NT2/D1 (cell line): ENCODE measurements at places on chromosomes 5 and 9.

DNA sequence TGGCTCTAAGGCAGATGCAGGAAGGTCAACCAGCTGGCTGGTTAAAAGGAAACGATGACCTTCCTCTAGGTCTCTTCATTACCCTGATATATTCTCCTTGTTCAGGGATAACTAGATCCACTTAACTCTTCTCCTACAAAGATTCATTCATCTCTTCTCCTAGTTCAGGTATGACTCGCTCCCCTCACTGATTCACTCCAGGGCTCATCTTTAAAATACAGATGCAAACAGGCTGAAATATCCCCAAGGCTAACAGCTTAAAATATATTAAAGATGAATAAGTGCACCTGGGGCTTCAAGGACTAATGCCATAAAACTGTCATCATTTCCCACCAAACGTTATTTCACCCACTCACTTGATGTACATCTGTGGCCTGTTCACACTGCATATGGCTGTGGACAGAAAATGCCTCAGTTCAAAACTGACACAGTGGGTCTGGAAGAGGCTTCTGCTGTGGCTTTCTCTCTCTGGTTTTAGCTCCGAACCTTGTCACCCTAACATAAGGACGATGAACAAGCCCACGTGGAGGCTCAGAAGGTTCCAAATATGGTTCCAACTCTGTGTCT, 366.9 kb downstream of the DEPDC1B start:
- DNase-seq, result no peak

GRCh38 chr9:106322706-106323245, 540.2 kb upstream of the ZNF462 start:
- no peak for DNase-seq

- no peak for DNase-seq
Measured at GRCh38 chr5:50984640-50985039, 318.2 kb downstream of the PARP8 start.

- DNase-seq, result no peak
Measured at GRCh38 chr9:304519-305185, 90.0 kb downstream of the DOCK8 start.

DNA sequence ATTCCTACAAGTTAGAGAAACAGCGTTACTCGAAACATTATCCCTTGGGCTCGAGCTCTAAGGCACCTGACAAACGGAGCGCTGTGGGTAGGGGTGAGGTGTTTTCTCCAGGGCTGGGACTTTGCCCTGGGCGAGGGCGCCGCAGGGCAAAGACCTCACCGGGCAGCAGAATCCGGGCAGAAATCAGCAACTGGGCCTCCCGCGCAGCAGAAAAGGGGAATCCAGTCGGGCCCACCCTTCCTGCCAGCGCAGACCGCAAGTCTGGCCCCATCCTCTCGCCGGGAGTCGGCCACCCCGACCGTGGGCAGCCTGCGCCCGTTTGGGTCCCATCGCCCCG, 430 bp upstream of the MSH3 start:
- no peak for DNase-seq
